Activated T-cell treated with anti-CD3 and anti-CD28 coated beads, Interleukin-2, amount 50 U/mL, for 72 hours (primary cell): ENCODE measurements at places on chromosomes 3 and 15. TPM values are rescaled to one million over a fixed set of nuclear protein-coding genes. Genes with fewer than 3 reads are reported as not detected.

- no peaks in the 10 kb centered on the region for H3K36me3 ChIP-seq
- H3K27me3 ChIP-seq, result no peaks in the 10 kb centered on the region
- no peak overlapping the region for H3K27ac ChIP-seq
- peaks cover 5% of the 10 kb centered on the region for H3K4me1 ChIP-seq
- no peak for DNase-seq
Measured at GRCh38 chr15:79989682-79990081, 18.7 kb upstream of the BCL2A1 start.

GRCh38 chr3:162082516-162082915, 585.9 kb downstream of the OTOL1 start:
- no peaks in the 10 kb centered on the region for H3K4me1 ChIP-seq
- no peaks in the 10 kb centered on the region for H3K27me3 ChIP-seq
- H3K4me3 ChIP-seq, result no peak overlapping the region
- DNase-seq, result no peak
- H3K36me3 ChIP-seq, result no peaks in the 10 kb centered on the region

DNA sequence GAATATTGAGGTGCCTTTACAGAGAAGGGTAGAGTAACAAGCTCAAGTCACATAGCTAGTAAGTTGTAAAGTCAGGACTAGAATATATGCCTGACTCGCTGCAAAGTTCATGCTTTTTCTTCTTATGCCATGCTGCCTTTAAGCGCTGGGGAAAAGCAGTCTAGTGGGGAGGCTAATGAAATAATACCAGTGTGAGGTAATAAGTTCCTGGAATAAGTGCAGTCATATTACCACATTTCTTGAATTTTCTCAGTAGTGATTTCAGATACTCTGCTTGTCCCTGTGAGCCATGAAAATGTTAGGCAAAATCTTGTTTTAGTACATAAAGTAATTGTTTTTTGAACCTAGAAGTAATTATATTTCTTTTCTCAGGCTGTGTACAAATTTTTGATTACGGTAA, 71.8 kb downstream of the SYN2 start:
- no peaks in the 10 kb centered on the region for H3K4me1 ChIP-seq
- H3K4me3 ChIP-seq, result no peak overlapping the region

GRCh38 chr3:183149915-183150750, 12.4 kb downstream of the LAMP3 start:
- no peaks in the 10 kb centered on the region for H3K36me3 ChIP-seq
- H3K27ac ChIP-seq, result no peak overlapping the region
- H3K27me3 ChIP-seq, result no peaks in the 10 kb centered on the region
- H3K4me1 ChIP-seq, result no peaks in the 10 kb centered on the region
- no peak for DNase-seq
- H3K4me3 ChIP-seq, result no peak overlapping the region

The THRB gene
- total RNA-seq, result not detected

The ATP6V1A gene
- 30.7 TPM for total RNA-seq

DNA sequence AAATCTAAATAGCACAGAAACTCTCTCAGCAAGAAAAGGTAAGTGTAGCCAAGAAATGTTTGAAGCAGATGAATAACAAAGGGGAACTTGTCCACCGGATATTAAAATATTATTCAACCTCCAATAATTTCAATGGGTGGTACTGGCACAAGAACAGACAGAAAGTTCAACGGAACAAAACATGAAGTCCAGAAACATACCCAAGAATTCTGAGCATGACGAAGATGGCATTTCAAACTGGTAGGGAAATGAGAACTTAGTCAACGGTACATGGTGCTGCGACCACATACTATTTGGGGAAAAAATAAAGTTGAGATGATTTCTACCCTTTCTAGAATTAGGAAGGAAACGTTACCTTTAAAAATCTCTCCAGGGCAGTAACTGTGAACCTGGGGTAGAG, 5.5 kb downstream of the CHSY1 start:
- H3K36me3 ChIP-seq, result peaks cover 4% of the 10 kb centered on the region
- peaks cover 92% of the 10 kb centered on the region for H3K4me1 ChIP-seq
- H3K27ac ChIP-seq, result peak overlapping the region; percentile 89
- H3K27me3 ChIP-seq, result no peaks in the 10 kb centered on the region
- no peak for DNase-seq
- H3K4me3 ChIP-seq, result peak overlapping the region; percentile 66
